ENCODE measurements at places on chromosomes 6 and 20.

- DNase-seq = no peak
Observed at GRCh38 chr6:49454787-49455709, 8.0 kb downstream of the MMUT start.

GRCh38 chr20:23155141-23155590 lies 69.0 kb upstream of the CD93 start:
- no peak for DNase-seq

GRCh38 chr20:7207186-7207798 lies 439.8 kb downstream of the BMP2 start:
- DNase-seq = no peak

GRCh38 chr20:24523661-24524060 lies 54.2 kb downstream of the SYNDIG1 start:
- DNase-seq = no peak

- DNase-seq = no peak
Observed at GRCh38 chr20:48047447-48047846, 262.2 kb upstream of the SULF2 start.

- no peak for DNase-seq
Observed at GRCh38 chr6:90406142-90406794, 109.6 kb upstream of the BACH2 start.

- DNase-seq = no peak
Observed at GRCh38 chr6:38482466-38482865, 157.3 kb downstream of the BTBD9 start.
